Spleen (tissue), 13 donors: ENCODE measurements at places on chromosomes 7 and 10. TPM values are rescaled to one million over a fixed set of nuclear protein-coding genes. Genes with fewer than 3 reads are reported as not detected.

DNA sequence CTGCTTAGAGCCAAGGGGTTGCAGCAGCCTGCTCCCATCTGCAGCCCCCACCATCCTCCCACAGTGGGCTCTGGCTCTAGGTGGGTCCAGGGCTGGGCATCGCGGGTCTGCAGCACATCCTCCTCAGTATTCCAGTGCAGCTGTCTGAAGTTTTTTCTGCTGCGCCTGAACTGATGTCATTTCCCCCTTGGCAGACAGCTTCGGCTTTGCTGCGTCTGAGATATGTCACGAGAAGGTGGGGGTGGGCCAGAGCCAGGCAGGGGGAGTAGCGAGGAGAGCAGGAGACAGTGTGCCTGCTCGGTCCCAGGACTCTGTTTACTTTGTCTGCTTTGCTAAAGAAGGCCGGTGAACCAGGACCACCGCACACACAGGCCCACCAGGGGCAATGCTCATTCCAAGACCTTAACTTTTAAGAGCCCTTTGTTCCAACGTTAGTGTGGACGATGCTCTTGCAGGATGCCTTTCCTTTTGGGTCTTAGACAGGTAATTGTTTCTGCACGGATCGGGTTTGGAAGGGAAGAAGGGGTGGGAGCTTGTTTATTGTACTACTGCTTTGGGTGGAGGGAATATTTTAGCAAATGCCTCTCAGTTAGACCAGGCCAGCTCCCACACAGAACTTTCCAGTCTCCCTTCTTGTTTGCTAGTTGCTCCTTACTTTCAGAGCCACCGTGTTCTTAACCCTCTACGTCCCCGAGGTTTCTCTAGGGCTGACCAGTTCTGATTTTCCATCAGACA, 32.4 kb downstream of the WBP1L start:
- no peak for DNase-seq

- DNase-seq, result no peak
Measured at GRCh38 chr7:79298145-79298760, 155.2 kb downstream of the MAGI2 start.

- peak; percentile 82 for DNase-seq
Measured at GRCh38 chr7:94050046-94050445, 45.9 kb upstream of the BET1 start.

GRCh38 chr7:153190452-153190851, 430.9 kb downstream of the ACTR3B start:
- no peak for DNase-seq

DNA sequence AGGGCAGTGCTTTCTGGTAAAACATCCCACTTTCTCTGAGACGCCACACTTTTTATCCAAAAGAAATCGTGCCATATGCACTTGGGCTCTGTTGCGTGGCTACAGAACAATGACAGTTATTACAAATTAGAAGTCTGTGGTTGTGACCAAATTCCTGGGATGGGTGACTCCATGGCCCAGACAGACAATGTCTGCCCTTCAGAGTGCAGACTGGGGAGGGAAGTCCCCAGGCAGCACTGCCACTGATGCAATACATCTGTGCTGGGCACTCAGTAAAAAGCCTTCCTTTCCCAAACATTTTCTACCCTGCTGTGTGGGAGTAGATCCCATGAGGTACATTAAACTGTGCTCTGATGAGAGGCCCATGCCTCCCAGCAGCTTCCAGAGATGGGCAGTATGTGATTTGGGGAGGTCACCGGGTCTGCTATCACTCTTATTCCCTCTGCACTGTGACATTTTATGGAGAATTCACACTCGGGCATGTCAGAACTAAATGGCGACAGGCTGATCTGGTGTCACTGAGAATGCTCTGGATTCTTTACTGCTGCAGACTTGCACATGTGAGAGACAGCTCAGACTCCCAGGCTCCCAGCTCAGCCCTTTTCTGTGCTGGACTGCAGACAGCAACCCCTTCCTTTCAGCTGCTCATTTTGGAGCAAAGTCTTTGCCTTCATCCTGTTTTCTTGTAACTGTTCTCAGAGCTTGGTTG, 243.5 kb upstream of the ZNF32 start:
- DNase-seq, result no peak

DNA sequence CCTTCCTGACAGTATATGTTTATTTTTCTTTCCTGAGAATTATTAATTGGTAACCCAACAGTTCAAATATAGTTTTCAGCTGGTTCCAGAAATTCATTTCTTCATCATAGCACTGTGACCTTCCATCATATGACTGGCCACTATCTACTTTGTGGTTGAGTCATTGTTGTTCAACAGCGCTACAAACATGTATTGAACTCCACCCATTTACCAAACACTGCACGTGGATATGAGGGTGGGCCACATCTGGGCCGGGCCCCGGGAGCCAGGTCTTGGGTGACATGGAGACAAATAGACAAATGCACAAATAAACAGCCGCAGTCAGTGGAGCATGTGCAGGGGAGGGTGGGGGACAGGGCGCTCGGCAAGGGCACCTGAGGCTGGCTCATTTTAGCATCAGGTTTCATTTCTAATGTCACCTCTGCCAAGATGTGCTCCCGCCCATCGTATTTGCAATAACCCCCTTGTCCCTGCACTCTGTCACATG, 24.0 kb upstream of the EEPD1 start:
- no peak for DNase-seq

DNA sequence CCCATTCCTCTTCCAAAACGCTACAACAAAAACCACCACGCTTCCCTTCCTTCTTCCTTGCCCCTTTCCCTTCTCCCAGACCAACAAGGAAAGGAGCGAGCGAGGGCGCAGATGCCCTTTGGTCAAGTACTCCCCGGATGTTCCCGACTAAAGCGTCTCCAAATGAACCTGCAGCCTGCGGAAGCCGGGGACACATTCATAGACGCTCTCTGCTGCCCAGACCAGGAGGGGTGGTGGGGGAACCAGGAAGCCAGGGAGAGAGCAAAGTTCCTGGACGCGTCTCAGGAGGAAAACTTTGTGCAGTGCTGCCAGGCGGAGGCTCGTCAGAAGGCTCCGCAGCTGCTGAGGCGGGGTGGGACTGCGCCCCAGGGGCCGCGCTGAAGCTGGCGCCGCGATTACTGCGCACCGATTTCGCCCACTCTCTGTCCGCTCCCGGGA, 754 bp downstream of the SEMA3D start:
- DNase-seq, result peak; percentile 76

- no peak for DNase-seq
Measured at GRCh38 chr7:158546214-158546613, 41.4 kb downstream of the PTPRN2 start.

- peak; percentile 67 for DNase-seq
Measured at GRCh38 chr10:49645871-49646870, 32.3 kb downstream of the CHAT start.

GRCh38 chr7:132226046-132226956, 350.0 kb downstream of the PLXNA4 start:
- DNase-seq, result no peak

- DNase-seq, result no peak
Measured at GRCh38 chr7:89311886-89312285, 516.3 kb upstream of the TEX47 start.

- no peak for DNase-seq
Measured at GRCh38 chr10:7421526-7421925, 10.7 kb upstream of the SFMBT2 start.

DNA sequence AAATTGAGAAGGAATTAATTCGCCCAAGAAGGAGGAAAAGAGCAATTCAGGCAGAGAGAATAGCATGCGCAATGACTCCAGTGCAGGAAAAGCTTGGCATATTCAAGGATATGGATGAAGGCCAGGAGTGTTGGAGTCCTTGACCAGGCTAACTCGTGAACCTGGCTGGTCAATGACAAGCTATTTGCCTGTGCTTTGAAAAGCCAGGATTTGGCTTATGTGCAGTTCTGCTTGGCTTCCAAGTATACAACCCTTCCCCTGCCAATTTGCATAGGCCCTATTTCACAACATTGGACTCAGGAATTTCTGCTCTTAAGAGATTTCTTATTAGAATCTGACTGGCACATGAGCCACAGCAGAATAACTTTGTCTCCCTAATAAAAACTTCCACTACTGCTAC, 72.3 kb upstream of the SP8 start:
- no peak for DNase-seq

Gene FAM180A
- 0.85 TPM for total RNA-seq

Gene SKIDA1
- 0.72 TPM for total RNA-seq

Gene CYP2C19
- not detected for total RNA-seq

Gene PRSS37
- total RNA-seq, result not detected

Gene CLDN15
- 24.2 TPM for total RNA-seq

Gene CPN1
- not detected for total RNA-seq

Gene CALML3
- not detected for total RNA-seq
